Kidney epithelial cell (primary cell): ENCODE measurements at places on chromosomes 1 and 21.
A peak's percentile ranks its signal among the peaks of the same experiment; 100 is the strongest.

GRCh38 chr1:202547215-202547614 lies 163.0 kb downstream of the SYT2 start:
- no peak for DNase-seq

DNA sequence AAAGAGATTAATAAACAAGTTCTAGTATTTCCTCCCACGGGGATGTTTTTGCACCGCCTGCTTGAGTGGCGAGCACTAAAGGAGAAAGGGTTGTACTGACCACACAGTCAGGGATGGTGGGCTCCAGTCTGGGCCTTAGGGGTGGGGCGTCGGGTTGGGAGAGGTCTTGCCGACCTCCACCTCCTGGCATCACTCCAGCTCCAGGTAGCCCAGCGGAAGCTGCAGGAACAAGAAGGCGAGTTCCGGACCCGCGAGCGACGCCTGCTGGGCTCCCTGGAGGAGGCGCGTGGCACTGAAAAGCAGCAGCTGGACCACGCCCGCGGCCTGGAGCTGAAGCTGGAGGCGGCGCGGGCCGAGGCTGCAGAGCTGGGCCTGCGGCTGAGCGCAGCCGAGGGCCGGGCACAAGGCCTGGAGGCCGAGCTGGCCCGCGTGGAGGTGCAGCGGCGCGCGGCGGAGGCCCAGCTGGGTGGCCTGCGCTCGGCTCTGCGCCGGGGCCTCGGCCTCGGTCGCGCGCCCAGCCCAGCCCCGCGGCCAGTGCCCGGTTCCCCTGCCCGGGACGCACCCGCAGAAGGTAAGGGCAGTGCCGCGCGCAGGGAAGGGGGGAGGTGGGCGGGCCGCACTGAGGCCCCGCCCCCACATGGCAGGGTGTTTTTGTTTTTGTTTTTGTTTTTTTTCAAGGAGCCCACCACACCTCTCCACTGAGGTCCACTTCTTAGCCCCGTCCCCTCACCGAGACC lies 19.7 kb downstream of the MFAP2 start:
- no peak for DNase-seq

- no peak for DNase-seq
Observed at GRCh38 chr1:183040547-183040971, 17.3 kb downstream of the LAMC1 start.

- DNase-seq, result no peak
Observed at GRCh38 chr1:51878308-51878615, 265 bp downstream of the NRDC start.

DNA sequence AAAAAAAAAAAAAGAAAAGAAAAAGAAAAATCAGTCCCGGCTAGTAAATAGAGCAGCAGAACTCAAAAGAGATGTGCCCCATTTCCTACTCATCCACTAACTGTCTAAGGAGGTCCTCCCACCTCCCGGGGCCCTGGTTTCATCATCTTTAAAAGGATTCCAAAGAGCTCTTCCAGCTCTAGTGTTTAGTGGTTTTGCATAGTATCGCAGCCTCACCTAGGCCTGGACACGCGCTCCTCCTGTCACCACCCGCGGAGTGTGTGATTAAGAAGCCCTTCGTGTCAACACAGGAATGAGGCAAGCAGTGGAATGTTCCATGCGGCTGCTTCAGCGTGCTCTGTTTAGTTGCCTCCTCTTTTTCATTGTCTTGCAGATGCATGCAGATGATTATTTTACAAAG lies 49.0 kb downstream of the LBR start:
- peak; percentile 58 for DNase-seq

GRCh38 chr1:216721863-216722262 lies 1.4 kb downstream of the ESRRG start:
- DNase-seq, result no peak

- DNase-seq, result no peak
Observed at GRCh38 chr21:46000182-46000730, 18.7 kb downstream of the COL6A1 start.

- no peak for DNase-seq
Observed at GRCh38 chr1:73821520-73821919, 376.5 kb downstream of the LRRIQ3 start.

GRCh38 chr1:11697893-11698210 lies 6.3 kb downstream of the DRAXIN start:
- DNase-seq, result no peak

DNA sequence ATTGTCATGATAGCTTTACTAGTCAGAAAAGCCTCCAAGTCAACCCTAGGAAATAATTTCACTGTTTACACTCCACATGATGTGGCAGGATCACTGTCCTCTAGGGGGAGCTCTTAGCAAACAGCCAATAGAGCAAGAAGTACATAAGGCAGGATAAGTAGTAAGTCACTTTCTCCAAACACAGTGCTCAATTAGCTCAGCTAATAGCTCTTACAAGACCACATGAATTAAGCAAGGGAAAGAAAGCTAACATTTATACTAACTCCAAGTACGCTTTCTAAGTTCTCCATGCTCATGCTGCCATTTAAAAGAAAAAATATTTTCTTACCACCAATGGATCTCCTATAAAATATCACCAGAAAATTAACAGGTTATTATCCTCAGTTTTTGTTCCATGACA lies 66.9 kb upstream of the LRIF1 start:
- DNase-seq, result peak; percentile 1

DNA sequence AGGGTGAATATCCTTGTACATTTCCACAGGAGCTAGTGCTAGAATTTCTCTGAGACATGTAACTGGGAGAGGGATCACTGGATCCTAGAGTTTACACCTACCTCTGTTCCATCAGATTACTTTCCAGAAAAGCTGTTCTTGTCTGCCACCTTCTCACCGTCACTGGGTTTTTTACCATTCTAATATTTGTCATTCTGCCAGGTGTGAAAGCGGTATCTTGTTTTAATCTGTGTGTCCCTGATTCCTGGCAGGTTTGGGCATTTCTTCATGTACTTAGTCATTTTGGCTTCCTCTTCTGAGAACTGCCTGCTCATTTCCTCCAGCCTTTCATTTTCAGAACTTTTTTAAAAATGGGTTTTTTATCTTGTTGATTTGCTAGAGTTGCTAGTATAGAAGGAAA lies 5.1 kb downstream of the PMF1 start:
- DNase-seq, result no peak

DNA sequence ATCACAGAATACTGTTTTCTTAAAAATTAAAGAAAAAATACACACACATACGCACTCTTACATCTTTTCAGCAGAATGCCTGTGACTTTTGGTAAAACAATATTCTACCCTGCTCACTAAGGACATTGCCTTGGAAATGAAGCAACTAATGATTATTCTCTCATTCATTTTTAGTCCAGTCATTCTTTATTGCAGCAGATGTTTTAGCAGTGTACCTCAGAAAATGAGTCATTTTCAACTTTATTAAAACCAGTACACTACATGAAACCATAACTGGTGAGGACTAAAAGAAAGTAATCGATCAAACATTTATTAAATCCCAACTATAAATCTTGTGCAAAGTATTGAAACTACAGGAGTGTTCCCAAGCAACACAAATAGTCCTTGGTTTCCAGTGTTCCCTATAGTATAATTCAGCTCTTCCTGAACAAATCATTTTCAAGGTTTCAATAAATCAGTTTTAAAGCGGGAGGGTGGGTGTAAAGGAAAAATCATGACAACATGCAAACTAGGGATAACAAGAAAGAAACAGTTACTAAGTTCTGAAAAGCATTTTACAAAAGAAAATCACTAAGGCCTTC lies 114.2 kb downstream of the ADGRL4 start:
- no peak for DNase-seq

DNA sequence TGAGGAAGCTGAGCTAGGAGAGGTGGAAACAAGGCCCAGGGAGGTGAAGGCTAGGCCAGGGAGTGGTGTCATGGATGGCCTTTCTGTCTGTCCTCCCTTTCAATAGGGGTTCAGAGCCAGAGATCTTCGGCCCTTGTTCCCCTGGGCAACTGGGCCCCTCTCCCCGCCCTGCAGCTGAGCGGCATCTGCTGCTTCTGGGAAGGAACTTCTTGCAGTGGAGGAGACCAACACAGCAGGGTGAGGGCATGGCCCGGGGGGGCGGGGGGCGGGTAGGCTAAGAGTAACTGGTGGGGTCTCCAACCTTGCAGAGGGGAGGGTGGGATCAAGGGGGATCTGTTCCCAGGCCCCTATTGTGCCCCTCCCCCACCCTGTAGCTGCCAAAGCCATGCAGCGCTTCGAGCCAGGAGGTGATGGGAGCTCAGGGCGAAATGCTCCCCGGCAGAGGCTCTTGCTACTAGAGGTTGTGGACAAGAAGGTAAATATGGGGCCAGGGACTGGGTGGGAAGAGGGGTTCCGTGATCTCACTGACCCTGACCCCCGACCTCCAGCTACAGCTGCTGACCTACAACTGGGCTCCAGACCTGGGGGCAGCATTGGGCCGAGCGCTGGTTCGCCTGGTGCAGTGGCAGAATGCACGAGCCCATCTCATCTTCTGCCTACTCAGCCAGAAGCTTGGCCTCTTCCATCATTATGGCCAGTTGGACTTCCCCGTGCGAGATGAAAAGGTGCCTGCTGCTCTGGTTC lies 11.7 kb downstream of the HYI start:
- no peak for DNase-seq

DNA sequence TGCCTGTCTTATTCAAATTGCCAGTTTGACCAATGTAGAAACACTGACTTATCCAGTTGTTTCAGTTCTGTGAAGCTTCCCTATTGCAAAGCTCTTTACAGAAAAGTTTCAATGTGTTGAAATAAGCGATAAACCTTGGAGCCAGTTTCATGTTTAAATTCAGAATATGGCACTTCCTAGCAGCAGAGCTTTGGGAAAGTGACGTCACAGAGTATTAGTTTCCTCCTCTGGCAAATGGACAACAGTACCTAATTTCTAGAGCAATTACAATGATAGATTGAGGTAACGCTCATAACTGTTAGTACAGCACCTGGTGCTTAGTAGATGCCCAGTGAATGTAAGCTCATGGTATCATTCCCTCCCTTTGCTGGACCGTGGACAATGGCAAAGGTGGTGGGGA lies 527.5 kb upstream of the DAB1 start:
- no peak for DNase-seq

DNA sequence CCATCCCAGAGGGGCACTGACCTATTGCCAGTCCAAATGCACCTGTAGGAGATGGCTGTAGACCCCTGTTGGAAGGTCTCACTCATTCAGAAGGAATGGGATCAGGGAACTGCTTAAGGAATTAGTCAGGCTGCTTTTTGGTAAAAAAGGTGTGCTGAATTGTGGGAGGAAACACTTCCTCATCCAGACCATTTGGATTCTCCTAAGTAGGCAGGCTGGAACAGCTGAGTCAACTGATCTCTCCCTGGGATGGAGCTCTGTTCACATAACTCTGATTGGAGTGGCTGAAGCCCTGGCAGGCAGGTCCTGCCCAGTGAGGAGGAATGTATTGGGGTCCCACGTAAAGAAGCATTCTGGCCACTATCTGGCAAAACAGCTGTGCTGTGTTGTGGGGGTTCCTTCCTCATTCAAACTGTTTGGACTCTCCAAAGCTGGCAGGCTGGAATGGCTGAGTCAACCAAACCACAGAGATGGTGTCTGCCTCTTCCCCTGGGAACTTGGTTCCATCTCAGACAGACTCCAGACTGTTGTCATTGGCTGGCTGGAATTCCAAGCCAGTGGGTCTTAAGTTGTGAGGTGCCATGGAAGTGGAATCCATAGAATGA lies 70.7 kb upstream of the PDC start:
- no peak for DNase-seq

DNA sequence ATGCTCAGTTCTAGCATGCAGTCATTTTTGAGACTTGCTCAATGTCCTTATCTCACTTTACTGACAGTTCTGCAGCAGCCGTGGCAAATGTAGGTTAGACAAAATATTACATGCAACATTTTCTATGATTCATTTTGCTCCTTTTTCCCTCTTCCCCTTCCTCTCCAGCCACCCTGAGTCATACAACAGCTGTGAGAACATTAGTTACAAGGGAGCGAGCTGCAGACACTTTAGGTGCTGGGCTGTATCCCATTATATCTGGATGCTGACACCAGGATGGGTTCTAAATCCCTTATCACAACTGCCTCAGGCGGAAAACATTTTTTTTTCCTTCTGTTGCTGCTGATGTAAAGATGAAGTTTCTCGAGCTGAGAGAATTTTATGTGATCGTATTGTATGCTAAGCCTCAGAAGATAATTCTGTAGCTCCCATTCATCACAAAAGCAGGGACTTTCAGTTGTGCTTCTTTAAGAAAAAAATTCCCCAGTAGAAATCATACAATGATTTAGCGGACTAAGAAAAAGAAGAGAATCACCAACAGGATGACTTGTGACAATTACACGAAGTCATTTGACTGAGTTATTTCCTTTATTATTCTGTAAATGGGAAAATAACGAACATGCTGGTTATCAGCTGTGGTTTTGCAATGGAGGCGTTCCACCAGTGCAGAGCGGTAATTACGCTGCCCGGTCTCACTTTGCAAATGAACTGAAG lies 345.0 kb downstream of the DISC1 start:
- DNase-seq, result no peak

- no peak for DNase-seq
Observed at GRCh38 chr1:7372477-7373120, 398.5 kb upstream of the VAMP3 start.

- no peak for DNase-seq
Observed at GRCh38 chr1:151721788-151722510, 627 bp downstream of the RIIAD1 start.

- DNase-seq, result no peak
Observed at GRCh38 chr1:181032535-181032934, 1.2 kb upstream of the MR1 start.

DNA sequence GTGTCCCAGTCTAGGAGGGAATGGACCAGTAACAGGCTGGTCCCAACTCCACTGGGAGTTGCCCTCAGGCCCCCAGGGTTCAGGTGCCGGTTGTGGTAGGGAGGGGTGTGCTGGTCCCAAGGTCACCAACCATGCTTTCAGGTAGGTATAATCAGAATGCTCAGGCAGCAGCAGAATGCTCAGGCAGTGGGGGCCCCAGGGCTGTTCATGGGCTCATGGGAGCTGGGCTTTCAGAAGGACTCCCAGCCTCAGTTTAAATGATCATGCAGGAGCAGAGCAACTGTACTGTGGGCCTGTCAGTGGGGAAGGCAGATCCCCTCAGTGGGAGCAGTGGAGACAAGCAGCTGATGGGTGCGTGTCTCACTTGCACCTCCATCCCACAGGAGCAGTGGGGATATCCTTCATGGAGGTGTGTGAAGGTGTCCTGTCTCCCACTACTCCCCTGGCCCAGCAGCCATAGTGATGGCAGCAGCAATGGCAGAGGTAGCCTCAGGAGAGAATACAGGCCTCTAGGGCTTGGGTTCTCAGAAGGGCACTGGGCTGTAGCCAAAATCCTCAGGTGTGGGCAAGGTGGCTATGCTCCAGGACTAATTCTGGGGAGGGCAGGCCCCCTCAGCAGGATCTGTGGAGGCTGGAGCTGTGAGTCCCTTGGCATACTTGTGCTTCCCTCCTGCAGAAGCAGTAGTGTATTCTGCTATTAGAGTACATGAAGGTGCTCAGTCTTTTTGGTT lies 917.3 kb upstream of the B3GALT2 start:
- DNase-seq, result no peak

- no peak for DNase-seq
Observed at GRCh38 chr1:3689138-3689750, 36.9 kb downstream of the TP73 start.

GRCh38 chr1:220841293-220841692 lies 38.0 kb upstream of the HLX start:
- no peak for DNase-seq

- no peak for DNase-seq
Observed at GRCh38 chr21:25845729-25846256, 111.0 kb downstream of the GABPA start.

GRCh38 chr1:79052829-79053449 lies 46.4 kb upstream of the ADGRL4 start:
- DNase-seq, result no peak
